ENCODE measurements at places on chromosomes 6 and 20. TPM values are rescaled to one million over a fixed set of nuclear protein-coding genes. Genes with fewer than 3 reads are reported as not detected.

Gene CAGE1
- total RNA-seq, result 0.28 TPM

- peak; percentile 38 for DNase-seq
- H3K4me1 ChIP-seq, result peaks cover 5% of the 10 kb centered on the region
- H3K36me3 ChIP-seq, result peaks cover 15% of the 10 kb centered on the region
- no peaks in the 10 kb centered on the region for H3K27me3 ChIP-seq
Observed at GRCh38 chr20:50731930-50732690, 730 bp downstream of the PARD6B start.

DNA sequence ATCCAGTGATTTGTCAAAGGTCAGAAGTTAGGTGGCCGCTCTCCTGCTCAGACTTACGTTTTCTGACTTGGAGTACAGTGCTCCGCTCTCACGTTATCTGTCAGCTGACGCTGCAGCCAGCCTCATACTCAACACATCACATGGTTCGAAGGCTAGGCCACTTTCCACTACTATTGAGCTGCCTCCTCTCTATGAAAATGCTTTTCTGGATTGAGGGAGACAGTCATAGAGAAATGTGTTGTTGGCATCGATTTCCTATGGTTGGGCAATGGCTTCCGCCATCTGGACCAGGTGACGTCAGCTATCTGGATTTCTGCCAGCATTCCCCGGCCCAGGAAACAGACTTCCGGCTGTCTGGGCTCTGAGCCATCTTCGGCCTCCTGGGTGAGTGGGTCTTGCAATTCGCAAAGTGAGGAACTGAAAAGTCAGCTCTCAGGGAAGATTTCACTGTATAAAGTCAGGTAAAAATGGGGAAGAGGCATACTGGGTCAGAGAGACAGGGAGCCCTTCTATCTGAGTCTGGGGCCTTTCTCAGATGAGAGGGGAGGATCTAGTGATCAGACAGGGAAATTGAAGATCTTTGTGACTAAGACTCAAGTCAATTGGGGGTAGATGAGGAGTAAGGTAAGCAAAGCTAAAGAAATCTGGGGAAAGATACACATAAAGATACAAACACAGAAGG lies 37.5 kb upstream of the IER3 start:
- H3K36me3 ChIP-seq, result peaks cover 7% of the 10 kb centered on the region
- H3K27ac ChIP-seq, result no peak overlapping the region
- no peaks in the 10 kb centered on the region for H3K27me3 ChIP-seq

Gene GOPC
- 18.7 TPM for total RNA-seq

GRCh38 chr6:138377844-138378243 lies at the start of gene SMIM28:
Gene SMIM28 (plus strand): TSS chr6:138377905. CDS start chr6:138378073, 168 bp downstream.
- peaks cover 2% of the 10 kb centered on the region for H3K4me1 ChIP-seq
- no peak within 1 kb of the TSS for H3K4me3 ChIP-seq
- H3K27me3 ChIP-seq, result no peaks in the 10 kb centered on the region
- H3K36me3 ChIP-seq, result no peaks in the 10 kb centered on the region

DNA sequence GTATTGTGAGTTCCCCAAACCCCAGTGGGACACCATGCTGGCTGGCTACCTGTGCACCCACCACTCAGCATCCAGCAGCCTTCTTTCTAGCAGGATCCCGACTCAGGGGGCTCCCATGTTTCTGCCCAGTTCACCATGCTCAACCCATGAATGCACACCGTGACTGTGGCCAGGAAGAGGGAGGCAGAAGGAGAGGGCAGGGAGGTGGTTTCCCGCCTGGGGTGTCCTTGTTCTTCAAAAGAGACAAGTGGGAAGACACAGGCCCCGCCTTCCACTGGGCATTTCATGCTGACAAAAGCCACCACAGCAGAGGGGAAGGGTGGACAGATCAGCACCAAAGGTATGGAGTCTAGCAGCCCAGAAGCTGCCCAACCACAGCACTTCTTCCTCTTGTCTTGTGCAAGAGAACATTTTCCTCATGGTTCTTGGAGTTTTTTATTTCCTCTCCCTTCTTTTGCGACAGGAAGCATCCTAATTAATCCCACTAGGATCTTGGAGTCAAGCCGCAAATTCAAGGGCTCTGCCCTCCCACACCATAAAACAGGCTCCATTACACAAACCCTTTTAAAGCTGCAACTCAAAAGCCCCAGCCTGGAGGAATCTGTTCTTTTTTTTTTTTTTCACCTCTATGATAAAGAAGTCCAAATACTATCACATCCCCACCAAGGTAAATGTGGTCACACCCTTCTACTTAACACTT lies 13.5 kb upstream of the ANKRD60 start:
- no peaks in the 10 kb centered on the region for H3K4me1 ChIP-seq
- H3K4me3 ChIP-seq, result no peak overlapping the region
- no peak for DNase-seq
- H3K27ac ChIP-seq, result no peak overlapping the region

- H3K4me1 ChIP-seq, result no peaks in the 10 kb centered on the region
- H3K36me3 ChIP-seq, result no peaks in the 10 kb centered on the region
- H3K27ac ChIP-seq, result no peak overlapping the region
- no peaks in the 10 kb centered on the region for H3K27me3 ChIP-seq
- DNase-seq, result no peak
Observed at GRCh38 chr20:15039088-15039752, 701.8 kb upstream of the FLRT3 start.

DNA sequence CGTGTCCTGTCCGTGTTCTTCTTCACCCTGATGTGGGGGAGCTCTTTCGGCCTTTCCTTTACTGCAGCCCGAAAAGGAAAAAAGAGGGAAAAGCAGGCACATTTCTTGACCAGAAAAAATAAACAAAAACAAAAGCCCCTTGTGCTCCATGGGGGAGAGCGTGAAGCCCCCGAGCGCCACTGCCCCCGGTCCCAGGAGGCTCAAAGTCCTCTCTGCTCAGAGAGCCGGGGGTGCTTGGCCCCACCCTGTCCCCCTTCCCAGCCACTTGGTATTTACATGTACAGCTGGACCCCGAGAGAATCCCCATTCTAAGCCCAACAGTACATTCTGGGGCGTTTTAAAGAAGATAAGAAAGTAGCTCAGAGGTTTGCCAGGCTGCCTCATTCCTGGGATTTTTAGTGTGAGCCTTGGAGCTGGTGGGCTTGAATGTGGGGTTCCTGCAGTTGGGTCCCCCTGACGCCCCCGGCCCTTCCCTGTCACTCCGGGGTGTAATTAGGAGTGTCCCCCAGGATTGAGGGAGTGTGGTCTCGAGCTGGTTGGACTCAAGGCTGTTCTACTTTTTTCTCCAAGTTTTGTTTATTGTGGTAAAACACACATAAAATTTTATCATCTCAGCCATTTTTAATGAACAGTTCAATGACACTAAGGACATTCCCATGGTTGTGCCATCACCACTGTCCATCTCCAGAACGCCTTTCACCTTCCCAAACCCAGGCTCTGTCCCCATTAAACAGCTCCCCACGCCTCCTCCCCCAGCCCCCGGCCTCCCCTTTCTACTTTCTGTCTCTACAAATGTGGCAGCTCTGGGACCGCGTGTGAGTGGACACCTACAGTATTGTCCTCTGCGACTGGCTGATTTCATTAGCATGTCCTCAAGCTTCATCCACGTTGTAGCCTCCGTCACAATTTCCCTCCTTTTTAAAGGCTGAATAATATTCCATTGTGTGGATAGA lies 55.7 kb upstream of the BHLHE23 start:
- H3K4me1 ChIP-seq, result no peaks in the 10 kb centered on the region
- H3K27me3 ChIP-seq, result no peaks in the 10 kb centered on the region
- no peak overlapping the region for H3K27ac ChIP-seq
- H3K36me3 ChIP-seq, result no peaks in the 10 kb centered on the region
- DNase-seq, result no peak

Gene KIAA0408
- 3.1 TPM for total RNA-seq

GRCh38 chr6:35786810-35787209 lies 6.0 kb downstream of the CLPSL1 start:
- H3K36me3 ChIP-seq, result no peaks in the 10 kb centered on the region
- no peak overlapping the region for H3K27ac ChIP-seq
- H3K4me3 ChIP-seq, result no peak overlapping the region

GRCh38 chr6:21694168-21694567 lies 100.6 kb downstream of the SOX4 start:
- H3K36me3 ChIP-seq, result peaks cover 30% of the 10 kb centered on the region
- H3K27ac ChIP-seq, result peak overlapping the region; percentile 8
- H3K4me3 ChIP-seq, result no peak overlapping the region
- DNase-seq, result no peak
- H3K4me1 ChIP-seq, result peaks cover 6% of the 10 kb centered on the region
- H3K27me3 ChIP-seq, result no peaks in the 10 kb centered on the region

DNA sequence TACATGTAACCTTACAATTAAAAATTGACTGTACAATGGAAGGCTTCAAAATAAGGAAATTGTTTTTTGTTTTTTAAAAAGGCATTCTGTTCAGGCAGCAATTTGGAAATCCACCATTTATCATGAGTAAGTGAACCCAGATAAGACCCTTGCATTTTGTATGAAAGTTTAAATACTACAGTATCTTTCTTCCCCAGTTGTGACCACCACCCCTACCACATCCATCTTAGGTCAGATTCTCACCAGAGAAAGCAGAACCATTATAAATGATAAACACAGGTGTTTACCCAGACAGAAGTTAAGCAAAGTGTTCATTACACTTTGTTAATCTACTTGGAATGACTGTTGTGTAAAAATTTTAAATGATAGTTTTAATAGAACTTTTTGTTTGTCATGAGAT lies 20.2 kb downstream of the SENP6 start:
- H3K27me3 ChIP-seq, result no peaks in the 10 kb centered on the region
- no peak for DNase-seq
- no peak overlapping the region for H3K4me3 ChIP-seq
- no peak overlapping the region for H3K27ac ChIP-seq
- peaks cover 61% of the 10 kb centered on the region for H3K36me3 ChIP-seq

Data from H9 (cell line).